ENCODE measurements at places on chromosomes 7 and 10.

GRCh38 chr10:23968301-23968700 is 240.6 kb upstream of the KIAA1217 start:
- DNase-seq = no peak

DNA sequence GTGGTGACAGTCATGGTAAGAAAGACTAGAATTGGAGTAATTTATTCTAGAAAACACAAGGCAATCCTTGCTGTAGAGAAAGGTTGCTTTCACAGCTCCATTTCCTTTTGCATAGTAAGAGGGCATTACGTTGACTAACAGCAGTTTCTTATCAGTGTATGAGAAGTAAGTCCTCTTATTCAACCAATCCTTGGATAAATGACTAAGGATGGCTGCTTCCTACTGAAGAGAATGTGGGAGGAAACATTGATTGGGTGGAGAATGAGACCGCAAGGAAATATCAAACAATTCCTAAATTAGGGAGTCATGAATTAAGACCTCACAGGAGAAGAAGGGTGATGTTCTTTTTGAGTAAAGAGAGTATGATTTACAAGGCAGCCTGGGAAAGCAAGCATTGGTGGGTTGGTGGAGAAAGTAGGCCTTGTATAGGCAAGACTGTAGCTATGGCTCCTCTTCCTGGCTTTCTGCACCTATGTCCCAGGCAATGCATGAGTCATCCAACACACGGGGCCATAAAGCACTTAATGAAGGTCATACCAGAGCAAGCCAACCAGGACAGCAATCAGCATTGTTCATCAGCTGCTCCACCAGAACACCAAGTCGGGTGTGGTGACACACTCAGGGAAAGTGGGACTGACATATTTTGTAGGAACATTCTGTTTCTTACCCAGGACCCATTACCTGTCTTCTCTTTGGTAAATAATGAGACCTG is 5.6 kb downstream of the MGAM start:
- no peak for DNase-seq

- DNase-seq = no peak
Measured at GRCh38 chr7:151426441-151426903, 13.5 kb downstream of the CRYGN start.

GRCh38 chr7:29480451-29480850 is 83.2 kb upstream of the PRR15 start:
- DNase-seq = no peak

DNA sequence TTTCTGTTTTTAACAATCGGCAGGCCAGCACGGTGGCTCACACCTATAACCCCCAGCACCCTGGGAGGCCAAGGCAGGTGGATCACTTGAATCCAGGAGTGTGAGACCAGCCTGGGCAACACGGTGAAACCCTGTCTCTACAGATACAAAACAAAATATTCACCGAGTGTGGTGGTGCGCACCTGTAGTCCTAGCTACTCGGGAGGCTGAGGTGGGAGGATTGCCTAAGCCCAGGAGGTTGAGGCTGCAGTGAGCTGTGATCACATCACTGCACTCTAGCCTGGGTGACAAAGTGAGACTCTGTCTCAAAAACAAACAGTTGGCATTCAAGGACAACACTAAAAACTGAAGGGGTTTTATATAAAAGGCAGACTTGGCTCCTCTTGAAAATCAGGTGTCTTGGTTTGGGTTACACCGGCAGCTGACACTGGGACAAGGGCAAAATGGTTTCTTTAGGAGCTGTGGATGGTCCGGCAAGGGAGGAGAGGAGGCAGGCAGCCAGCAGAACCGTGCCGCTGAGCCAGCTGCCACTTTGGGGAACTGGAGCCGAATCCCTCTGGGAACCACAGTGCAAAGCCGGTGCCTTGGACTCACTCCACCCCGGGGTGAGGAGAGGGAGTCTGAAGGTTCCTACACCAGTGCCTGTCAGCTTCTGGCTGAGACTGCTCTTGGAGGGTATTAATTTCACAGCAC is 52.6 kb downstream of the CHST3 start:
- DNase-seq = no peak

DNA sequence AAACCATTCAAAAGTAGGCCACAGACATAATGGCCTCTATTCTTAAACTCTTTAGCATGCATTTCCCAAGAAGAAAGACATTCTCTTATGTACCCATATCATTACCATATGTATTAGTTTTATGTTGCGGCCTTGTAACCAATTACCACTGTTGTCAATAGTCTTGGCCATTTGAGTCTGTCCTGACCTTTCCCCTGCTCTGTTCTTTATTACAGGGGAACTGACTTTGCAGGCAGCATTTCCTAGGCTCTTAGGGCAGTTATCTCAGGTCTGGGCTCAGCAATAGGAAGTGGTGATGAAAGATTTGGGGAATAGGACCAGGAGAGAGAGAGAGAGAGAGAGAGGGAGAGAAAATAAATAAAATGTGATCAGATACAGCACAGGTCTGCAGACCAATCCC is 194.5 kb upstream of the LRGUK start:
- no peak for DNase-seq

GRCh38 chr10:93813507-93814465 is 56.0 kb downstream of the LGI1 start:
- DNase-seq = peak; percentile 47

- no peak for DNase-seq
Measured at GRCh38 chr7:95309951-95310350, 14.4 kb downstream of the PON1 start.

DNA sequence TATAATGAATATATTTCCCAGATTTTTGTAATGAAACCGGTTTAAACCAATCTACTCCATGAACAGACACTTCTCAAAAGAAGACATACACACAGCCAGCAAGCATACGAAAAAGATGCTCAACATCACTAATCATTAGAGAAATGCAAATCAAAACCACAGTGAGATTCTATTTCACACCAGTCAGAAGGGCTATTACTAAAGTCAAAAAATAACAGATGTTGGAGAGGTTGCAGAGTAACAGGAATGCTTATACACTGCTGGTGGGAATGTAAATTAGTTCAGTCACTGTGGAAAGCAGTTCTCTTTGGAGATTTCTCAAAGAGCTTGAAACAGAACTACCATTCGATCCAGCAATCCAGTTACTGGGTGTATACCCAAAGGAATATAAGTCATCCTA is 240.7 kb downstream of the TSPAN12 start:
- DNase-seq = no peak

DNA sequence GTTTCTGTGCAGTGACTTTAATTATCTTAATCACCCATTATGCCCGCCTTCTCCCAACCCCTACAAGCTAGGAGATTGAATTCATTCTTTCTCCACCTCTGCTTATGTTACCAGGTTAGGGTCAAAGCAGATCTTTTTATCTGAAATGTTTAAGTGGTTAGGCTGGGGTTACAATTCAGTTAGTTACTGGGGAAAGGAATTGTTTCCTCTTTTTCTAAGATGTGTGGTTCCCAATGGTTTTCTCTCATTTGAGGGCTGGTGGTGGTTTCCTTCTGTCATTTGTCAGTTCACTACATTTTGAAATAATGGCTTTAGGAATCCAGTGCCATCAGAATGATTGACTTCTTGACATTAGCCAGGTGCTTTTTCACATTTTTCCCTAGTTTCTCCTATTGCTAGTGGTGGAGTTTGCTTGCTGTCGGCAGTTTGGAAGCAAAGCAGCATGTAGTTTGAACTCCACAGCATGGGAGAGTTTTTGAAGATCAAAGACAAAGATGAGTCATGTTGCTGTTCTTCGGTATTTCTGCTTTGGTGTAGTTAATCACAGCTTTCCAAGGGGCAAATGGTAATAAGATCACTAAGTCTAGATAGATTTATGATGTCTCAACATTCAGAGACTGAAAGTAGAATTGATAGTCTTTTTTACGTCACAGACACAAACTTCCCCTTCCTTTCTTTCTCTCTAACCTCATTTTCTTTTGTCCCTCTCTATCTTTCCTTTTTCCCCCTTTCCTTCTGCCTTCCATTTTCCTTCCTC is 168.2 kb downstream of the SND1 start:
- DNase-seq = peak; percentile 15

DNA sequence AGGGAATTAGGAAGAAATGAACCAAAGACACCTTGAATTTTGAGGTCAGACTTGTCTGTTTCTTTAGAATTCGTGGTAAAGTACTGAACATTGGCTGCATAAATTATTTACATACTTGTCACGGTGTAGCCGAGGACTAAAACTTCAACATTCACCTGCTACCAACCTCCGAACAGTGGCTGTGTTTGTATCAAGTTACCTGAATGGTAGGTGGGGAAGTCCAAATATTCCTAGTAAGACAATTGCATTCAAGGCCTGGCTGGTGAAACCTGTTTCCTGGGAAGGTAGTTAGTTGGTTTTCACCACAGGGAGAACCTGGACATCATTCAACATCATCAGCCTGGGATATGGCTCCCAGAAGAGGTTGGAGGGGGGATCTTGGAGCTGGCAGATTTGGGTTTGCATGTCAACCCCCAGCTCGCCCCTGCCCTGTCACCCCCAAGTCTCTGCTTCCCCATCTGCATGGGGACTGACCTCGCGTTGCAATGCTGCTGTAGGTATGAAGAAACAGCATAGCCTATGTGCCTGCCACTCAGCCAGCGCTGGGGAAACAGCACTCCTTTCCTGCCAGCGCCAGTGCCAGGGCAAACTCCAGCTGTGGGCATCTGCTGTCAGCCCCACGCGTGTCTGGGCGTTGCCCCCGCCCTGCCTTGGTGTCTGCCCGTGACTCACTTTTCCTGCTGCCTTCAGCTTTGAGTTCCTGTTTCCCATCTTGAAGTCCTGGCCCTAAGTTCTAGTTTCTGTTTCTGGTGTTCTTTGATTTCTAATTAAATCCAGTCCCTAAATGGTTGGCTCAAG is 12.7 kb upstream of the LARP4B start:
- DNase-seq = peak; percentile 8
